ENCODE measurements at places on chromosomes 4 and X. TPM values are rescaled to one million over a fixed set of nuclear protein-coding genes. Genes with fewer than 3 reads are reported as not detected.

NSG1 gene
- 34.5 TPM for total RNA-seq

BRS3 gene
- not detected for total RNA-seq

TMPRSS11D gene
- total RNA-seq, result not detected

ZFYVE28 gene
- total RNA-seq, result 4.6 TPM

MMAA gene
- total RNA-seq, result 5.9 TPM

GRCh38 chrX:123698979-123699520 is 33.8 kb downstream of the THOC2 start:
- H3K4me3 ChIP-seq, result no peak overlapping the region
- H3K36me3 ChIP-seq, result no peaks in the 10 kb centered on the region
- DNase-seq, result no peak
- no peaks in the 10 kb centered on the region for H3K27me3 ChIP-seq
- H3K27ac ChIP-seq, result no peak overlapping the region

GRCh38 chrX:1451661-1452515 is 821 bp downstream of the ASMTL start:
- H3K36me3 ChIP-seq, result no peaks in the 10 kb centered on the region
- H3K27me3 ChIP-seq, result no peaks in the 10 kb centered on the region
- H3K4me1 ChIP-seq, result no peaks in the 10 kb centered on the region
- no peak for DNase-seq
- peak overlapping the region; percentile 97 for H3K4me3 ChIP-seq

GRCh38 chr4:98507299-98507698 is 151.1 kb downstream of the TSPAN5 start:
- H3K27ac ChIP-seq, result no peak overlapping the region
- H3K36me3 ChIP-seq, result no peaks in the 10 kb centered on the region
- H3K27me3 ChIP-seq, result no peaks in the 10 kb centered on the region
- peaks cover 7% of the 10 kb centered on the region for H3K4me1 ChIP-seq

- no peak overlapping the region for H3K4me3 ChIP-seq
- no peaks in the 10 kb centered on the region for H3K4me1 ChIP-seq
- no peaks in the 10 kb centered on the region for H3K36me3 ChIP-seq
These were observed 77.8 kb downstream of the GALNTL6 start for GRCh38 chr4:171891038-171891437.

- no peak overlapping the region for H3K27ac ChIP-seq
- no peak overlapping the region for H3K4me3 ChIP-seq
- no peaks in the 10 kb centered on the region for H3K27me3 ChIP-seq
- no peaks in the 10 kb centered on the region for H3K36me3 ChIP-seq
These were observed 175.1 kb upstream of the GRID2 start for GRCh38 chr4:92128676-92129075.

DNA sequence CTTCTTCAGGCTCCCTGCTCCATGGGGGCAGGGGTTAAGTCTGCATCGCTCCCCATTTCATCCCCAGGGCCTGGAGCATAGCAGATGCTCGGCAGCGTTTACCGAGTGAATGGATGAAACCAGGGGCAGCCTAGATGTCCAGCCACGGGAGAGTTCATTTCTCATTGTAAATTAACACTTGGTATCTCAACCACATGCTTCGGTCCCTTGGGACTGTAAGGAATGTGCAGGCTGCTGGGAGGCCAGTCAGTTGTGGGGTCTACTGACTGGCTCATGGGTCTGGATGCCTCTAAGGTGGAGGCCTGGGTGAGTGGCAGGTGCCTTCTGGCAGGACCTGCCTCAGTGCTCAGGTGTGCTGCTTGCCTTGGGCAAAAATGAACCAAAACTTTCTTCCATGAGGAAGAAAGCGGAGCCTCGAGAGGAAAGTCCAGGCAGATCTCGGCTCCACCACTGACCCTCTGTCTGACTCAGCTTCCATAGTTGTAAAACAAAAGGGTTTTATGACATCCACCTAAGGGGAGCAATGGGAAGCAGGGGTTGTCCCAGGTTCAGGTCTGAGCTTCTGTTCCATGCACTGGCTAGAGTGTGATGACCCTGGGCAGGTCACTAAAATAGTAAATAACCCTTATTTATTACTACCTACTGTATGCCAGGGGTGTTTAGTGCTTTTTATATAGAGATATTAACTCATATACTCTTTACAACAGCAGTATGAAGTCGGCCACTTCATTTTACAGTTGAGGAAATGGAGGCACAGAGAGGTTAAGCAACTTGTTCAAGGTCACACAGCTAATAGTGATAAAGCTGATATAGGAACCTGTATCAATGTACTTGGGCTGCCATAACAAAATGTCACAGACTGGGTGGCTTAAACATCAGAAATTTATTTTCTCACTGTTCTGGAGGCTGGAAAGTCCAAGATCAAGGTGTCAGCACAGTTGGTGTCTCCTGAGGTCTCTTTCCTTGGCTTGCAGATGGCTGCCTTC is 144.3 kb upstream of the STX18 start:
- no peak for DNase-seq
- no peaks in the 10 kb centered on the region for H3K27me3 ChIP-seq
- H3K36me3 ChIP-seq, result no peaks in the 10 kb centered on the region
- H3K4me1 ChIP-seq, result no peaks in the 10 kb centered on the region
- H3K27ac ChIP-seq, result no peak overlapping the region

DNA sequence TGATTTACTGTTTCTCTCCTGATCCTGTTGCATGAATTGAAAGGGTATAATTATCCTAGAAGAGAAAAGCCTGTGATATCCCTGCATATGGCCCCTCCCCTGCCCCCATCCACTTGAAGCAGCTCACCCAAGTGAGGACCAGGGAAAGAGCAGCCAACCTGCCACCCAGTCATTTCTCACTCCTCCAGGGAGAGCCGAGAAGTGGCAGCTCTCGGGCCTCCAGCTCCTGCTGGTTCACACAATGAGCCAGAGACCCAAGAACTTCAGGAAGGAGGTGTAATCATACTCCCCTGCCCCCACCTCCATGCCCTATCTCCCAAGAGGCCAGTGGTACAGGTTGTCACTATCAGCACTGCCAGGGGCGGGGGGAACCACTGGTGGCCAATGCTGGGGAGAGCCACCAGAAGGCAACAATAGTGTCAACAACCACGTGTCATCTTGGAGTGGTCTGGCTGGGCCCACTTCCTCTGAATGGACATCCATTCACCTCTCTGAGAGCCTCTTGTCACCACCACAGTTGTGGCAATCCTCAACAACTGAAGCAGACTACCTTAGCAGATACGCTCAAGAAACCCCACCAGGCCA is 42.9 kb downstream of the APOO start:
- no peaks in the 10 kb centered on the region for H3K4me1 ChIP-seq
- no peak for DNase-seq
- H3K36me3 ChIP-seq, result no peaks in the 10 kb centered on the region
- H3K27me3 ChIP-seq, result no peaks in the 10 kb centered on the region
- H3K27ac ChIP-seq, result no peak overlapping the region

- no peak overlapping the region for H3K4me3 ChIP-seq
- H3K27ac ChIP-seq, result no peak overlapping the region
- H3K4me1 ChIP-seq, result no peaks in the 10 kb centered on the region
- H3K36me3 ChIP-seq, result no peaks in the 10 kb centered on the region
These were observed 85.0 kb upstream of the ADRA2C start for GRCh38 chr4:3681191-3681590.

DNA sequence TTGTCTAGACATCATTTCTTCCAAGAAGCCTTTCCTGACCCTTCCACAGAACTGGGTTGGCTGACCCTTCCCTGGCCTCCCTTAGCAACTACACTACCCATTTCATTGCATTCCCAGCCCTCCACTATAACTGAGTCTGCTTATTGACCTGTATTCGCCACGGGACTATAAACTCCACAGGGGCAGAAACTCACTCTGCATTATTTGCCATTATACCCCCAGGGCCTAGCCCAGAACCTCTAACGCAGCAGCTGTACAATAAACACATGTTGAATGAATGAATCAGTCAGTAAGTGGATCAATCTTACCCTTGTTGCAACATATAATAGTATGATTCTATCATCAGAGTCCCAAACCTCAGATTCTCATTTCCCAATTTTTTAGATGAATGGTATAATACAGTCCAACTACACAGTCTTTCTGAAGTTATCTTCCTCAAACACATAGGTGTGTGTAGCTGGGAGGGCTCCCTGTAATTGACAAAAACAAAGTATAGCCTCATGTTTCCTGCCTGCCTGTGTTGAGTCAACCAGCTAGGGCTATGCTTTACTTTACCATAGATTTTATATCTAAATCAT is 209.3 kb downstream of the CHIC2 start:
- peaks cover 15% of the 10 kb centered on the region for H3K4me1 ChIP-seq
- DNase-seq, result no peak
- H3K27ac ChIP-seq, result no peak overlapping the region
- H3K4me3 ChIP-seq, result no peak overlapping the region
- H3K36me3 ChIP-seq, result no peaks in the 10 kb centered on the region

DNA sequence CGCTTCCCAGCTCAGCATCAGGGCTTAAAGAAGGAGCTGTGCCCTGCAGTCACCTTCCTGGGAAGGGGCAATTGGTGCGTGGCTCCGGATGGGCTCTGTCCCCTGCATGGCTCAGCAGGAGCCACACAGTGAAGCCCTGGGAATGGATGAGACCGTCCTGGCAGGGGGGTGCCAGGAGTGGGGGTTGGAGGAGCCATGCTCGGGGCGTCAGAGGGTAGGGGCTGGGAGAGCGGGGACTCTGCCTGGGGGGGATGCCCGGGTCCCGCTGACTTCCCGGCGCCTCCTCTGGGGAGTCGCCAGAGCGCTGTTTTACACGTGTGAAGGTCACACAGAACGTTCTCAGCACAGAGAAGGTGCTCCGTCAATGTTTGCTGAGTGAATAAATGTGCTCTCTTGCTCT is 184.1 kb downstream of the AFAP1 start:
- H3K4me3 ChIP-seq, result no peak overlapping the region
- DNase-seq, result no peak
- no peaks in the 10 kb centered on the region for H3K27me3 ChIP-seq
- H3K4me1 ChIP-seq, result no peaks in the 10 kb centered on the region
- H3K36me3 ChIP-seq, result no peaks in the 10 kb centered on the region

All from GM23338 (cell line).